Type B pancreatic cell (in vitro differentiated cells): ENCODE measurements at places on chromosomes 7 and 10. TPM values are rescaled to one million over a fixed set of nuclear protein-coding genes. Genes with fewer than 3 reads are reported as not detected.

The PIP gene
- not detected in 2 replicates for total RNA-seq

The CYP26C1 gene
- not detected in 2 replicates for total RNA-seq

The GOLGA7B gene
- total RNA-seq = 0.41 and 0.52 TPM in 2 replicates

The HTRA1 gene
- 12.9 and 32.6 TPM in 2 replicates for total RNA-seq

The TOMM7 gene
- 222 and 327 TPM in 2 replicates for total RNA-seq

The C10orf67 gene
- total RNA-seq = 0.12 and 0.17 TPM in 2 replicates

The FKBP14 gene
- 18.3 and 22.6 TPM in 2 replicates for total RNA-seq

The EBLN1 gene
- not detected in 2 replicates for total RNA-seq

The ASB15 gene
- not detected in 2 replicates for total RNA-seq

The TLX1 gene
- 0.10 and 0.17 TPM in 2 replicates for total RNA-seq

The PSD gene
- total RNA-seq = 7.8 and 9.3 TPM in 2 replicates
